Lower leg skin (tissue), 4 donors: ENCODE measurements at places on chromosomes 4 and X. TPM values are rescaled to one million over a fixed set of nuclear protein-coding genes. Genes with fewer than 3 reads are reported as not detected.

DNA sequence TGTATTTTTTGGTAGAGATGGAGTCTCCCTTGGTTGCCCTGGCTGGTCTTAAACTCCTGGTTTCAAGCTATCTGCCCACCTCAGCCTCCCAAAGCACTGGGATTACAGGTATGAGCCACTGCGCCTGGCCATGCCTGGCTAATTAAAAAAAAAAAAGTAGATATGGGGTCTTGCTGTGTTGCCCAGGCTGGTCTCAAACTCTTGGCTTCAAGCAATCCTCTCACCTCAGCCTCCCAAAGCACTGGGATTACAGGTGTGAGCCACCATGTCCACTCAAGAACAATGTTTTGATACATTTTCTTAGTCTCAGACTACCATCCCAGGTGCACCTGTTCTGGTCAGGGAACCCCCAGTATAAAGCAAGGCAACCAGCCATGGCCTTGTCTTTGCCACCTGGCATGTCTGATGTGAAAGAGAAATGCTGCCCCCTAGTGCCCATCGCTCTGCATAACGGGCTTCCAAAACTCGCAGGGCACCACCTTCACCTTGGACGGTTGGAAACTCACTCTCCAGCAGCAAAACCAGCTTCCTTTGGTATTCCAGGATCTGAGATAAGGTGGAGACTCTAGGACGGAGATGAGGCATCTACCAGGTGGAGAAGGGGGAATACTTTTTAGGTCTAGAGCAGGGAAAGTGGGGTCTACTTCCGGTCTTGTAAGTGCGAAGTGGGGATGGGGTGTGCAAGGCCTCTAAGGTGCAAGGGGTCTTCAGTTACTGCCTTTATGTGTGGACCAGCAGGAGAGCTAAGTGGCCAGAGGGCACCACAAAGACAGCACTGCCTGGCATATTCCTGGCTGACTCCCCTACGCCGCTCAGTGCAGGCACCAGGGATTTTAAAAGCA, 47.7 kb upstream of the AFAP1 start:
- peak; percentile 93 for DNase-seq

DNA sequence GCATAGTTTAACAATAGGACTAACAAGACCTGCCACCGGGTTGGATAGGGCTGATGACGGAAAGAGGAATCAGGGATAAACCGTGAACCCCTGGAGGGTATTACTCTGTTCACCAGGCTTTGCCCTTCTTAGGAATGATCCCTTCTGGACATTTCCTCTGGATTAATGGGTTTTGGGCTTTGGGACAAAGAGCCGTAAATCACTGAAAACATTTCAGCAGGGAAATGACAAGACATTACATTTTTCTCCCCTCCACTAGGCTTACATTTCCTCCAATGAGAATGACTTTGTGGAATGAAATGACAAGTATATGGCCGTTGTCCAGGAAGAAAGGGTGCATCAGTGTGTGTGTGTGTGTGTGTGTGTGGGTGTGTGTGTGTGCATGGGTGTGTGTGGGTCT, 25.9 kb upstream of the RBPJ start:
- no peak for DNase-seq

- DNase-seq, result no peak
Observed at GRCh38 chr4:172777729-172778431, 390.7 kb upstream of the GALNT7 start.

DNA sequence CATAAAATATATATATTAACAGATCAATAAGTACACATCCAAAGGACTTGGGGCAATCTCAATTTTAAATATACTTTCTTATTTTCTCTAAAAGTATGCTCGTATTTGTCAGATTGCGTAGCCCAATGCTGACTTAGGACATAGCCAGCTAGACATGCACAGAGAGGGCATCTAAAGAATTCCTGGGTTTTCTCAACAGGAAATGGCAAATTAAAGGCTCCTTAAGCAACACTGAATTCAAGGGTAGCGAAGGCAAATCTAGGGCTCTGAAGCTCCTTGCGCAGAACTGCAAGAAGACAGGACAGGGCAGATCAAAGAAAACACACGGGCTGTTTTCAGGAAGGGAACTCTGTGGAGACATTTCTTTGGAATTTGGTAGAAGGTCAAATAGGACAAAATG, 94.6 kb upstream of the FTHL17 start:
- no peak for DNase-seq

- DNase-seq, result no peak
Observed at GRCh38 chr4:81137446-81137845, 77.6 kb downstream of the PRKG2 start.

- no peak for DNase-seq
Observed at GRCh38 chrX:323721-324628, 5.4 kb upstream of the GTPBP6 start.

DNA sequence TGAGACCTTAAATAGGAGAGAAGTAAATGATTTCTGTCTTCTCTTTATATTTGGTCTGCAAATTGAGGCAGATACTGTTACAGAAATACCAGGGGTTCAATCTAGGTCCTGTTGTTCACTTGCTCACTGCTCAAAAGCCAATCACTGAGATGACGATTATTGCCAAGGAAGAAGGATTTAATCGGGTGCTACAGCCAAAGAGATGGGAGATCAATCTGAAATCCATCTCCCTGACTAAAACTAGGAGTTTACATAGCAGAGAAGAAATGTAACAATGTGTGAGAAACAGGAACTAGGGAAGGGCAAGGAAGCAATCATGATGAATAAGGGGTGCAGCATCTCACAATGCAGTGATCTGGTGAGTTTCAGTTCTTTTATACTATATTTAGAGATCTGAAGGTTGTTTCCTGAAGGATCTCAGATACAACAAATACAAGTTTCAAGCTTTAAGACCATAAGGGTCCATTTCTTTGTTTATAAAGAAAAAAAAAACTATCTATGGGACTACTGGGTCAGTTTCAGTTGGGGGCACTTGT, 117.9 kb upstream of the FAM9B start:
- no peak for DNase-seq

DNA sequence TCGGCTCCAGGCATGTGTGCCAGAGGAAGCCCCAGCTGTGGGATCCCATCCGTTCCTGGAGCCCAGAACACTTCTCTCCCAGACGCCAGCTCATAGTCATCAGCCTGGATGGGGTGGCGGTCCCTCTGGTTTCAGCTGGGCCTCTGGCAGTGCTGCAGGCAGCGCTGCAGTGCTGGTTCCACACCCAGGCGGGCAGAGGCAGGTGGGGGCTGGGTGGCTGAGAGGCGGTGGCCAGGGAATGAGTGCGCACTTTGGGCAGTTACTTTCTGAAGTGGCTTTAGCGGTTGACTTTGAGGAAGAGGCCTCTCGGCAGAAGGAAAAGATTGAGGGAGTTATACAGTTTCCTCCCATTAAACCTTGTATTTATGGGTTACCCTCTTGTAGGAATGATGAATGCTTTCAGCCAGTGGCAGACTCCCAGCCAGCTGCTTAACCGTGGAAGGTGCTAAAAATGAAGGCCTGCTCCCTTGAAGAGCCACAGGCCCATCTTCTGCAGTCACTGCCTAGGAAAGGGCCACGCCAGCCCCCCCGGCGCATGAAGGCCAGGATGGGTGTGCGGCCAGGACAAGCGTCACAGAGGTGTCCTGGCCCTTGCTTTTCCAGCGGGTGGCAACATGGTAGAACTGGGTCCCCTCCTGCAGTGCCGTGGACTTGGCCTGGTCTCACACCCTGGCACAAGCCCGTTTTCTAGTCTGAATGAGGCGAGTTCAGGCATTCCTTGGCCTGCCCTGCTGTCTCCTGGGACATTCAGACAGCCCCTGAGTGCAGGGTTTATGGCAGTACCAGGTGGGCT, 9.9 kb downstream of the TADA2B start:
- DNase-seq, result no peak

DNA sequence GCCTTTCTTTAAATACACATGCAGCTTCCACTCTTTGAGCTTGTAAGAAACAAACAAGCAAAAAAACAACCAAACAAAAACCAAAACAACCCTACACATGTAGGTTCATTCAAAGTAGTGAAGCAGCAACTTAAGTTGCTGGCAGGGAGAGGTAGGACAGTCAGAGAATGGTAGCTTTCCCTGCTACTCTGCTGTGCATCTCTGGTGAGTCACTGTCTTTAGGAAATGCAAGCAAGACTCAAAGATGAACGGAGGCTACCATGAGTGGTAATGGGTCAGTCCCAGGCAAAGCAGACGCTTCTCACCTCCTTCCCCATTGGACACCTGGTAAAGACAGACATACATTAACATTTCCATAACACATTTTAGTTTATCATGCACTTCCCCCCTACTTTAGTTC, 43.2 kb downstream of the PGRMC2 start:
- no peak for DNase-seq

DNA sequence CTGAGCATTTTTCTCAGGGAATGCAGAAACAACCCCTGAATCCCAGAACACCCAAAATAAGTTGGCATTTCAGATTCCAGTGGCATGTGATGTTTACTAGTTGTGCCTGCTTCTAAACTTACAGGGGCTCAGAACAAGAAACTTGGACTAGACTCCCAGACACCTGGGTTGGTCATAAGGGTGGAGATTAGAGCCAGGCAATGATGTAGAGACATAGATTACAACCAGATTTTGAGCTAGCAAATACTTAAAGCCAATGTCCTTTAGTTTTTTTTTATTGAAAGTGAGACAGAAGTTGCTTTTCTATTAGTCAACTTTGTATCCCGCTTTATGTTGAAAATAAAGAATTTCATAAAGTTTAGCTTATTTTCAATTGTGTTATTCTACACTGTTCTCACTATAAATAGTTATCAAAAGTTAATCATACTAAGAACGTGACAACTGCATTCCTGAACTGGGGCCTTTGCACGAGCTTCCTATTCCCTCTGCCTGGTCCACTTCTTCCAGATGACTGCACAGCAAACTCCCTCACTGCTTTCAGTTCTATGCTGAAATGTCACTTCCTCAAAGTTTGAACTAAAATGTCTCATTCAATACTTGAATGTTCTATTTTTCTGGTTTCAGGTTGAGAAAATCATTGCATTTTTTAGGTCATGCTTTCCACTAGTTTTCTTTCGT, 224.7 kb upstream of the PPP1R2C start:
- no peak for DNase-seq

GRCh38 chr4:4961936-4962335, 57.3 kb downstream of the CYTL1 start:
- DNase-seq, result no peak

GRCh38 chr4:76821641-76822040, 76.3 kb downstream of the SOWAHB start:
- no peak for DNase-seq

DNA sequence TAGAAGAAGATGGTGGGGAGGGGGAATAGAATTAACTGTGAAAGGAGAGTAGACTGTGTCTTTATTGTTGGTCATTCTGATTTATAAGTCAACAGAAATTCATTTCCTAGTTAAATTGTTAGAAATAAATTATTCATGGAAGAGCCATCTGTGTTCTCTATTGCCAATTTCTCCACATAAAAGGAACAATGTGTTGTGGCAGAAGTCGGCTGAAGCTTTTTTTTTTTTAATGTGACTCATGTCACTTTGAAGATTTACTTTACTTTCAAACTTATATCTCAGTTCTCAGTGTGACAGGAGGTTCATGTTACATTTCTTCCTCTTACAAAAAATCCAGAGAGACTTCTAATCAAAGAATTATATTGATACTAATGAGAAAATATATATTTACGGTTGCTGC, 60.5 kb downstream of the CPE start:
- no peak for DNase-seq

Gene GYG2
- 7.1 TPM for total RNA-seq

Gene GALNTL6
- 0.49 TPM for total RNA-seq

Gene NXF3
- total RNA-seq, result not detected

Gene OPRPN
- total RNA-seq, result not detected

Gene TEX13B
- not detected for total RNA-seq

Gene CTAG2
- not detected for total RNA-seq

Gene NKX3-2
- 0.78 TPM for total RNA-seq

Gene CYP2U1
- 4.6 TPM for total RNA-seq

Gene SCRG1
- not detected for total RNA-seq

Gene CDS1
- total RNA-seq, result 35.8 TPM

Gene MGARP
- 0.84 TPM for total RNA-seq

Gene LUZP4
- total RNA-seq, result not detected
